ENCODE measurements at places on chromosomes 1 and 21.

DNA sequence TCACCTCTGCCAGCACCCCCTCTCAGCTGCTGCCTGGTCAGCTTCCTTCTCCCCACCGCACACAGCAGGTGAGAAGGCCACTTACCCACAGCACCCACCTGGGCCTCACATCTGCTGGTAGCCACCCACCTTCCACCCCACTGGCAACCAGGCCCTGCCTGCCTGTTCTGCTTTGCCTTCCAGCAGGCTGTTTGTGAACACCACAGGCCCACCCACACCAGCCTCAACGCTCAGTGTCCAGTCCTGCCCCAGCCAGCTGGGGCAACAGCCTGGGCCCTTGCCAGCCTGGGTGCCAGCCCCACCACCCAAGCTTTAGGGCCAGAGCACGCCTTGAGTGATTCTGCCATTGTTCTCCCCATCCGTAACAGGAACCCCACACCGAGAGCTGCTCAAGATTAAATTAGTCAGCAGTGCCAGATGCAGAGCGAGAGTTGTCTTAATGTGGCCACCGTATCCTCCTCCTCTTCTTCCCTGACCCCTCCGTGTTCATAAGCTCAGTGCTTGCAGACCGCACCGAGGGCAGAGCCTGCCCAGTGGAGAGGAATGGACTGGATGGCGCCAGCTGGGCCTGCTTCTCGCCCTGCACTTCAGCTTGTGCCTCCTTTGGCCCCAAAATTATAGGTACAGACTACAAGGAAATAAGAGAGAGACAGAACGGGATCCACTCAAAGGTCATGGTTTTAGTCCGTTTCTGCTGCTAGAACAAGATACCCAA is 120.3 kb upstream of the COL6A1 start:
- DNase-seq, result no peak

- DNase-seq, result no peak
These were observed 792.8 kb downstream of the USP25 start for GRCh38 chr21:16522548-16522947.

- DNase-seq, result no peak
These were observed 3.2 kb downstream of the S1PR1 start for GRCh38 chr1:101240041-101240430.

DNA sequence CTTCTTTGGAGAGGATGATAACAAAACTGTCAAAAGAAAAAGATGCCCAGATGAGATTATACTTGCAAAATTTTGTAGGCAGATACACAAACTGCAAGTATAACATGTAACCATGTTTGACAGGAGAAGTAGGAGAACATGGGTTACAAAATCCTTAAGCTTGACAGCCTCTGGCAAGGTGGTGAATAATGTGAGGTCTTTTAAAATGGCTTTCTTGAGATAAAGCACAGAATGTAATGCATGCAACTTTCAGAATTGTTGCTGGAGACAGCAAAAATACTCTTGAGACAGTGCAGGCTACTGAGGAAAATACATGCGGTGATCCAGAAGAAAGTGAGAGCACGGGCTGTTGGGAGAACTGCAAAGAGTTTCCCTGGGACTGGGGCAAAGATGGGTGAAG is 24.7 kb downstream of the DNAJC6 start:
- DNase-seq, result no peak

DNA sequence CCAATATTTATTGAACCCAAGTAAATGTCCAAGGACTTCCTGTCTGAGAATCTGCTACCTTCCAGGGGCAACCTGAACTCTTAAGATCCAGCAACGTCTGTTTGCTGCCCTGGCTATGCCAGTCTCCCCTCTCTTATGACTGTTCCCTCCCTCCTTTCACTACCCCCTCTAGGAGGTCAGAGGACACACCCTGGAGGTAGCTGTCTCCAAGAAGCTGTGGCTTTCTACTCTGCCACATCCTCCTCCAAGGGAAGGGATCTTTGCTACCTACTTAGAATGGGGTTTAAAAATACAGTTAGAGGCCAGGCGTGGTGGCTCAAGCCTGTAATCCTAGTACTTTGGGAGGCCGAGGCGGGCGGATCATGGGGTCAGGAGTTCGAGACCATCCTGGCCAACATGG is 3.6 kb upstream of the SMPDL3B start:
- DNase-seq, result no peak

DNA sequence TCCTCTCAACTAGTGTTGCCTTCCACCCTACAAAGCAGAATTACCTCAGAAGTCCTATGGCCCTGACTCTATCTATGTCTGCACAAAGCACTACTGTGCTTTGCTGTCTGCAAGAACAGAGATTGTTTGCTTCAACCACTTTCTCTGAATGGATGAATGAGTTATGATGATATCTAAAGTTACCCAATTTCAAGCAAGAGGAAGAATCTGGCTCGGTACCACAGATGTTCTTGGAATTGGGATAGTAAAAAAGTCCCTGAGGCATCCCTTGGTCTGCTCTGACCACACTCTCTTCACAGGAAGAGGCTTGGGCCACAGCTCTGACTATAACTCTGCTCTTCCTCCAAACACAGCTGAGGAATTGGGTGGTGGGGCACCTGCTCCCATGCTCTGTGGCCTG is 31.2 kb downstream of the MTARC1 start:
- no peak for DNase-seq

DNA sequence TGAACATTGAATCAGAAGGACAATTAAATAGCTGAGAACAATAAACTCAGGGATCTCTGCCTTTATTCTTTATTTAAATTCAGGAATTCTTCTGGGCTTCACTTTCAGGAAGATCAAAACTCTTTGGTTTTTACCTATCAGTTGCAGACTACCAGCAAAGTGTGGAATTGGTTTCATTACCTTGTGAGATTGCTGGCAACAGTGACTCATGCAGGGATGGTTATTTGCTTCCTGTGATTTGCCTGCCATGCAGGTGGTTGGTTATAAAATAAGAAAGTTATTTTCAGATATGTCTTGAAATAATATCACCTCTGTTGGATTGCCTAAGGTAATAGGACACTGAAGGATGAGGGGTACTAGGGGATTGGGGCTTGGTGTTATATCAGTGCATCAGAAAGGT is 204.6 kb downstream of the PTBP2 start:
- DNase-seq, result no peak

DNA sequence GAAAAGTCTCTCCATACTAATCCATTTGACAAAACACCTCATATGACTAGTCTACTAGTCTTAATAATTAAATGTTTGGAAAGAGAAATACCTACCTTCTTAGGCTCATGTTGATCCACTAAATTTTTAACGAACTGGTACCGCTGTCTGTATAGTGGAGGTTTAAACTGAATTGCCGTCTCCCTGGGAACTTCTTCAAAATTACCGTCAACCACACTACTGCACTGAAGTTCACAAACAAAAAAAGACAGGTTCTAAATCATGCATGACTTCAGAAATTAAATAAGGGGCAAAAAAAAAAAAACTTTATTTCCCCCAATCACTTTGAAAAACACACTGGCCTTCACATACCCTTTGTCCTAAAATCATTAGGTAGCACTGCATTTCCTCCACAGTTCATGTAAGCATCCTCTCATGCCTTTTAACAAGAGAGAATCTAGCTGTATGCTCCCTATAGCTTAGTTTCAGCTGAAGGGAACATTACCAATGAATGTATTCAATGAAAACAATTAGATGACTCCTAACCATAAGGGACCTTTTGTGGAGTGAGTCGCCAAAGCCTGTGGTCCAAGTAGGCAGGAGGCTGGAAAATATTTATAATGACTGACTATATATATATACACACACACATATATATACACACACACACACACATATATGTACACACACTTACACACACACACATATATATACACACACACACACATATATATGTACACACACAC is 3.4 kb downstream of the HENMT1 start:
- no peak for DNase-seq

DNA sequence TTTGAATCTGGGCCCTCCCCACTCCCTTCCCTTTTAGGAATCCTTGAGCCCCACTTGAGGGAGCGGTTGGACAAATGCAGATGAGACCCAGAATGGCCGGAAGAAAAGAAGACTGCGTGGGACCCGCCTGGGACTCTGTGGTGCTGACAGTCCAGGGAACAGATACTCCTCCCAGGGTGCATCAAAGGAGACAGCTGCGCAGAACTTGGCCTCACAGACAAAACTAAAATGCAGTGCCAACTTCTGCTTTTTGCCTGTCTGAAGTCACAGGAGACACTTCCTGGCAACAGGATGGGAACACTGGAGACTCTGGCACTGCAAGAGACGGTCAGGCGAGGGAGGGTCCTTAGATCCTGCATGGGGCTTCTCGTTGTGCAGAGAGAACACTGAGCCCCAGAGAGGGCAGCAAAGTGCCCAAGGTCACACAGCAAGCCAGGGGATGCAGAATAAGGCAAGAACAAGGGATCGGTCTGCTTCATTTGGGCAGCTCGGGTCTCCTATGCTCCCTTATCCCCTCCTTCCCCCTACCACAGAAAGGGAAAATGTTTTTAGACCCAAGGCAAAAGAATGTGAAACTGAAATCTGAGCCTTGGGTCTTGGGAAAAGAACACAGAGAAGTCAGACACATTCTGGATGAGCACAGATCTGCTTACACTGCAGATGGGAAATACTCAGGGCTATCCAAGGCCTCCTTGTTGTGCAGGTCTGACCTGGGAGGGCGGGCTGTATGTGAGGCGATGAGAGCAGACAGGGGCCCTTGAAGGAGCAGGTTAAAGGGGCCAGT is 182.4 kb downstream of the TRABD2B start:
- no peak for DNase-seq

GRCh38 chr1:213568929-213569815 is 418.6 kb upstream of the PROX1 start:
- DNase-seq, result no peak

DNA sequence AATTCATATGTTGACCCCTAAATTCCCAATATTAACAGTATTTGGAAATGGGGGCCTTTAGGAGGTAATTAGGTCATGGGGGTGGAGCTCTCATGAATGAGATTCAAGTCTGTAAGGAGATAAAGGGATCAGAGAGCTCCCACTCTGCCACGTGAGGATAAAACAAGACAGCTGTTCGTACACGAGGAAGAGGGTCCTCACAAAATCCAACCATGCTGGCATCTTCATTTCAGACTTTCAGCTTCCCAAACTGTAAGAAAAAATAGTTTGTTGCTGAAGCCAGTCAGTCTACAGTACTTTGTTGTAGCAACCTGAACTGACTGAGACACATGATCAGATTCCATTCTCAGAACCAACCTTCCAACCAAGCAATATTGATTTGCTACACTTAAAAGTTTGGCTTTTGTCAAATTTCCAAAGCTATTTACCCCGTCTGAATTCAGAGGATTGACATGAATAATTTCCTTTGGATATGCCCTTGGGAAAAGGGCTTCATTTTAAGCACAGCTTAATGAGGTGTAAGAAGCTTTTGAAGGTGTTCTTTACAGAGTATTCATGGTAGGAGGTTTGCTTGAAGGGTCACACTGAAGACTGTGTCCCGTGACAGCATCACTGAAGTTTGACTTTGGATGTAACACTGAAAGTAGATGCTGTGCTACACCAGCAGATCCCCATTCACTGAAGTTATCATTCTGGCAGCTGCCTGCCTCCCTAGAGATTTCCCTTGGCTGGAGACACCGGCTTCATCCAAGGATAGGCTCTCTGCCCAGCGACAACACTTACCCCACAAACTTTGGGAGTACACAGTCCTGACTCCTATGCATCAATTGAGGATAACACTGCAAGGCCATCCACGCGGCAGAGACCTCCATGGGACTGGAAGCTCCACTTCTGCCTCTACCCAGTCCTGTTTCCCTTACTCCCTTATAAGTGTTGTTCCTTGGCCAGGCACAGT is 4.9 kb upstream of the OMA1 start:
- DNase-seq, result no peak

DNA sequence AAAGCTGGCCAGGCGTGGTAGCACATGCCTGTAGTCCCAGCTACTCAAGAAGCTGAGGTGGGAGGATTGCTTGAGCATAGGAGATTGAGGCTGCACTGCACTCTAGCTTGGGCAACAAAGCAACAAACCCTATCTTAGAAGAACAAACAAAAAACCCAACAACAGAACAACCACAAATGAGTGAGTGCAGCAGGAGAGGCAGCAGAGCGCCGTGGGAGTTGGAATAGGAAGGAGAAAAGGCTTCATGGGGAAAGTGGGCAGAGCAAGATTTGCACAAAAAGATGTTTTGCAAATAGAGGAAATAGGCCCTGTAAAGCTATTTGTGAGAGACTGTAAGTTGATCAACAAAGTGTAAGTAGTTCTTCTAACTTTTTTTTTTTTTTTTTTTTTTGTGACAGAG is 19.6 kb downstream of the SMAP2 start:
- DNase-seq, result no peak

DNA sequence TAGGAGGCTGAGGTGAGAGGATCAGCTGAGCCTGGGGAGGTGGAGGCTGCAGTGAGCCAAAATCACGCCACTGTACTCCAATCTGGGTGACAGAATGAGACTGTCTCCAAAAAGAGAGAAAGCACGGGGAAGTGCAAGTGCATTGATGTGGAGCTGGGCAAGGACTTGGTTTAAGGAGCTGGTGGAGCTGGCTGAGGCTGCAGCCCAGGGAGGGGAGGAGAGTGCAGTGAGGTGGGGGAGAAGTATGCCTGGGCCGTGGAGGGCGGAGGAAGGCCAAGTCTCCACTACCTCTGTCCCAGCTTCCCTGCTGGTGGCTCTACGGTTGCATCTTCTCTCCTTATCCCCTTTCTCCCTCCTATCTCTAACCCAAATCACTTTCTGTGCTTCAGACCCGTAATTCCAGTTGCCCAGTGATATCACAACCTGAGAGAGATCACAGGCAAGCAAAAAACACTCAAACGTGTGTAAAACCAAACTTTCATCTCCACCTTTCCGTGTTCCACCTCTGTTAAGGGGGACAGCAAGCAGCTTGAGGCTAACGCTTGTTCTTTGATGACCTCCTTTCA is 11.1 kb downstream of the TOR3A start:
- no peak for DNase-seq

GRCh38 chr21:41951876-41952567 is 1.8 kb downstream of the C2CD2 start:
- no peak for DNase-seq

DNA sequence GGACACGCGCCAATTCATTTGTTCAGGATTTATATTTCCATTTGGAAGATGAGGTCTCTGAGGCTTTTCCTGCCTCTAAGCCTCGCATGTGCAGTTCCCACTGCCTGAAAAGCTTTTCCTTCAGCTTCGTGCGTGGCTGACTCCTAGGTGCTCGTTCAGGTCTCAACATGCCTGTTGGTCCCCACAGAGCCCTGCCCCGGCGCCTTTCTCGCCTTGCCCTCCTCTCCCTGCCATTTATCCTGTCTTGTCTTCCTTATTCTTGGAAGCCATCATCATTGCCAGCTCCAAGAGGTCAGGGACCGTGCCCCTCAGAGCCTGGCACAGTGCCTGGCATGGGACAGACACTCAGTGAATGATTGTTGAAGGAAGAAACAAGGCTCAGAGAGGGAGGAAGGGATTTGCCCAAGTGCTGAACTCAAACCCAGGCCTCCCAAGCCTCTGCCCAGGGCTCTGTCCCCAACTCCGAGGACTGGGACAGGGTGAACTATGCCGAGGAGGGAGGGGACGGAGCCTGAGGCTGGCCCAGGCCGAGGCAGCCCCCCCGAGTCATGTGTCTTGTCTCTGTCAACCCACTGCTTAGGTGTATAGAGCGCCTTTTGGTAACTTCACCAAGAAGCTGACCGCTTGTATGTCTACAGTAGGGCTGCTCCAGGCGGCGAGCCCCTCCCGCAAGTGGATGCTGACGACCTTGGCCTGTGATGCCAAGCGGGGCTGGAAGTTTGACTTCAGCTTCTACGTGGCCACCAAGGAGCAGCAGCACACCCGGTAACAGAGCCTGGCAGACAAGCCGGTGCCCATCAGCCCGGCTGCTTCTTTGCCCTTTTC is 47.3 kb downstream of the DISP3 start:
- no peak for DNase-seq

Measured in thyroid gland (tissue), 4 donors.